ENCODE measurements at places on chromosomes 12 and 14.
A peak's percentile ranks its signal among the peaks of the same experiment; 100 is the strongest.

DNA sequence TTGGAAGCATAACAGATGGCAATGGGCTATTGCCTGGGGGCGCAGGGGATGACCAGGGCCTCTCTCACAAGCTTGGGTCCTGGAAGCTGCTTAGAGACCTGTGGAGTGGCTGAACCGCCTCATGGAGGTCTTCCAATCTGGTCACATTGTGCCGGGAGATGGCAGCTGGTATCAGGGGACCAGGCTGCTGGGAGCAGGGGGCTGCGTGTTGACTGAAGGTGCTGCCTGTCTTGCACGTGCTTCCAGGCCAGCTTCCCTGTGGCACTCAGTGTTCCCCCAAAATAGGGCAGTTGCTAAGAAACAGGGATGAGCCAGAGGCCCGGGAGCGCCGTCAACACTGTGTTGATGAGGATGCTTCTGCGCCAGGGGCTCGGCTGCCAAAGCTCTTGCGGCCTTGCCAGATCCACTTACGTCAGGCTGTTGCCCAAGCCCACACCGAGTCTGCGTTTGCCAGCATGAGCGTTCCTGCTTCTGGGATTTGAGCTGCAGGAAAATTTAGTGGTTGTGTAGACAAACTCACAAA is 39.8 kb downstream of the ELK3 start:
- DNase-seq, result peak; percentile 94

GRCh38 chr12:51181558-51181957 is 8.6 kb upstream of the TFCP2 start:
- DNase-seq, result no peak

DNA sequence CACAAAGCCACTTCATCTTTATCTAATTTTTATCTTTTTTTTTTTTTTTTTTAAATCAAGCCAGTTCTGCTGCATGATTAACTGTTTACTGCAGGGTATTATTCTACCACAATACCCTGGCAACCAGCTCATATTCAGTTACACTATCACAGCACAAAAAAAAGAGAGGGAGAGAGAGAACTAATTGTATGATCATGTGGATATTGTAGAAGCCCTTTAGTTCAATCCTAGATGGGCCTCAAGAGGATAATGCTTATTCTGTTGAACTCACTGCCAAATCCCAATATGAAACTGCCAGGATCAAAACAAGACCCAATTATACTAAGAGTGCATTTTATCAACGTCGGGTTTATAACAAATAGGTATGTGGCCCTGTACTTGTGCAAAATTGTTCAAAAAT is 51.5 kb downstream of the MED13L start:
- no peak for DNase-seq

DNA sequence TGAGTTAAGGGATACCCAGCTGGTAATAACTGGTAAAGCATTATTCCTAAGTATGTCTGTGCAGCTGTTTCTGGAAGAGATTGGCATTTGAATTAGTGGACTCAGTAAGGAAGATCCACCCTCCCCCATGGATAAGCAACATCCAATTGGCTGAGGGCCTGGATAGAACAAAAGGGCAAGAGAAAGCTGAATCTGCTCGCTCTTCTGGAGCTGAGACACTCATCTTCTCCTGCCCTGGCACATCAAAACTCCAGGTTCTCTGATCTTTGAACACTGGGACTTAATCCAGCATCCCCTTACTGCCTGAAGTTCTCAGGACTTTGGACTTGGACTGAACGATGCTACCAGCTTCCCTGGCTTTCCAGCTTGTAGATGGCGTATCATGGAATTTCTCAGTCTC is 63.1 kb upstream of the CNOT2 start:
- no peak for DNase-seq

GRCh38 chr12:26120561-26121274 is 4.1 kb downstream of the BHLHE41 start:
- DNase-seq, result no peak

DNA sequence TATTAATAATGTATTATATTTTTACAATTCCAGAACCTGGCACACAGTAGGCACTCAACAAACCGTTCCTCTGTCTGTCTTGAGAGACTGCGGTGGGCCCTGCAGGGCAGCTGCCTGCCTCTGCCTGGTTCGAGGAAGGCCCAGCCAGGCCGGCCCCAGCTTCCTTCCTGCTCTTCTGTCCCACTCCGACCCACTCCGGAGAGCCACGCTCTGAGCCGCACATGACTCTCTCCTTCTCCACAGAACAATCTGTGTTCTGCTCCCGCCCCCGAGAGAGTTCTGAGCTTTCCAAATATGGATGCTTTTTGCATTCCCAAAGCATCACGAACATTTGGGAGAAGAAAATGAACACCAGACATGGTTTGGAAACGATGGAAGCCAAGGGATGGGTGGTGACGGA is 57.3 kb downstream of the TTC7B start:
- peak; percentile 36 for DNase-seq

DNA sequence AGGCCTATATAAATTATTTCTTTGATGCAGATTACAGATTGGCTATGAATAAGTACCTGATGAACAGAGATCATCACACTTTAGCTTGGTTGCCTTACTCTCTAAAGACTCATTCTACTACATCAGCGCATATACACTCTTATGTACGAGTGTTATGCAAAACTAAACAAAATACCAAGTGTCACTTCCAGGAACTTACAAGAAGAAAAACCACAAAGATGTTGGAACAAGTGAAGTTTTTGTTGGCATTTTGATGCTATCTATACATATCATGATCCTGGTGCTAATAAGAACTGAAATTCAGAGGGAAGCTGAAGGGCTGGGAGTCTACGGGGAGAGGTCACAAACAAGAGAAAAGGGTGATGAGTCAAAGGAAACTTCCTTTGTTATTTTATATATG is 47.9 kb upstream of the CERS5 start:
- DNase-seq, result no peak

DNA sequence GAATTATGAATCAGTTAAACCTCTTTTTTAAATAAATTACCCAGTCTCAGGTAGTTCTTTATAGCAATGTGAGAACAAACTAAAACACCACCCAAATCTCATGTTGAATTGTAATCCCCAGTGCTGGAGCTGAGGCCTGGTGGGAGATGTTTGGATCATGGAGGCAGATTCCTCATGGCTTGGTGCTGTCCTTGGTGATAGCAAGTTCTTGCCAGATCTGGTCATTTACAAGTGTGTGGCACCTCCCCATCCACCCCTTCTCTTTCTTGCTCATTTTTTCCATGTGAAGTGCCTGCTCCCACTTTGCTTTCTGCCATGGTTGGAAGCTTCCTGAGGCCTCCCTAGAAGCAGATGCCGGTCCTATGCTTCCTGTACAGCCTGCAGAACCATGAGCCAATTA is 102.1 kb upstream of the ANO4 start:
- DNase-seq, result no peak

DNA sequence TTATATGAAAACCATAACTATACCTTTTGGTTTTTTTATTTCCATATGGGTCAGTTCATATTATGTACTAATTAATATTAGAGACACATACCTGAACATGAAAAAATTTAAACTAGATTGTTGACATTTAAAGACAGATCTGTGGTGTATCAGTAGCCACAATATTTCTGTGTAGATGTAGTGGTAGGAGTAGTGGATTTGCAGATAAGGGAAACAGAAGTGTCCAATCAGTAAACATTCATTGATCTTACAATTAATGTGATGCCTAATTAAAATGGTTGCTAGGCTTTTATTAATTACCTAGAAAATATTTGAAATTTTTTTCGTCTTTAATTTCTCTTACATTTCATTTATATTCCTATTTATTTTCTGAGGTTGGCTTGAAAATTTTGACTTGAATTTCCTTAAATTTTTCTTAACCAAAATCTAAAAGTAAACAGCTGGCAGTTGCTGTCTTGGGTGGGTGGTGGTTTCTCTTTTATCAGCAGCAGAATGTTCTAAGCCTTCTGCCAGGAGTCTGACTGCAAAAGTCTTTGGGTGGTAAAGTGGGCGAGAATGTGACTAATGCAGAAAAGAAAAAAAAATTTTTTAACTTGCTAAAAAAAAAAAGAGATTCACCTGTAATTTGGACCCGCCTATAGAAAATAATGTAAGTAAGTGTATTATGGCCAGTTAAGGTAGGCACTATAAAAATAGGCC is 2.4 kb downstream of the FGFR1OP2 start:
- DNase-seq, result no peak
